ENCODE measurements at places on chromosomes 6 and 20.

DNA sequence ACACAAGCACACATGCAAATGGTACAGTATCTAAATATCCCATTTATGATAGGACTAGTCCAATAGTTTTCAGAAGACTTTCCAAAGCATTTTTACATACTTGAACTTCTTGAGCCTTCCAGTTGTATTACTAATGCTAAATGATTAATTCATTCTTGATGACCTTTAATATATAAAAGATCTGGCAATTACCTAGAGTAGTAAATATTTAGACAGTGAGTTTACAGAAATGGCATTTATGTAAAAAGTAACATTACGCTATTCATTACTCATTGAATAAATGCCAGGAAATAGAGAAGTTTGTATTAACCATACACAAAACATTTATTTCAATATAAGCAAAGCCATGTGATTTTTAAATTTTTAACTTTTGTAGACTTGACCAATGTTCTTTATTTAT lies 158.8 kb downstream of the DST start:
- DNase-seq, result no peak

- no peak for DNase-seq
These were observed 27.9 kb downstream of the CDC5L start for GRCh38 chr6:44415449-44415848.

DNA sequence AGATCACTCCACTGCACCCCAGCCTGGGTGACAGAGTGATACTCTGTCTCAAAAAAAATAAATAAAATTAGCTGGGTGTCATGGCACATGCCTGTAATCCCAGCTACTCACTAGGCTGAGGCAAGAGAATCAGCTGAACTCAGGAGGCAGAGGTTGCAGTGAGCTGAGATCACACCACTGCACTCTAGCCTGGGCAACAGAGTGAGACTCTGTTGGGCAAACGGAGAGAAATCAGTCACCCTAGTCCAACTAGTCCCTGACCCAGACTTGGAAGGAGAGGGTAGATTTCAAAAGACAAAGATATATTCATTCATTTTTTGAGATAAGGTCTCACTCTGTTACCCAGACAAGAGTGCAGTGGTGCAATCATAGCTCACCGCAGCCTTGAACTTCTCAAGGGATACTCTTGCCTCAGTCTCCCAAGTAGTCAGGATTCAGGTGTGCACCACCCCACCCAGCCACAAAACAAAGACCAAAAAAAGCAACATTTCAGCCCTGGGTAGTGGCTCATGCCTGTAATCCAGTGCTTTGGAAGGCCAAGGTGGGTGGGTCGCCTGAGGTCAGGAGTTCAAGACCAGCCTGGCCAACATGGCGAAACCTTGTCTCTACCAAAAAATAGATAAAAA lies 26.2 kb upstream of the NCOA3 start:
- DNase-seq, result no peak

DNA sequence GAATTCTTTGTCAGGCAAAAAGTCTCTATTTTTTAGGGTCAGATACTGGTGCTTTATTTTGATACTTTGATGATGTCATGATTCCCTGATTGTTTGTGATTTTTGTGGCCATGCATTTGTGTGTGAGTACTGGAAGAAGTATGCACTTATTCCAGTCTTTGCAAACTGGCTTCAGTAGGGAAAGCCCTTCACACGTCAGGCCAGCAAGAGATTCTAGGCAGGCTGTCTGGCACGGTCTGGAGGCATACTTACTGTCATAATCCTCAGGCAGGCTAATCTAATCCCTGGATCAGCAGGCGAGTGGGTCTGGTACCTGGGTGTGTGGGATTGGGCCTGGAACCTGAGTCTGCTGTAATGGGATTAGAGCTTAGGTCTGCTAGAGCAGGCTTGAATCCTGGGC lies 391.8 kb upstream of the MMS22L start:
- DNase-seq, result no peak

- no peak for DNase-seq
These were observed 222.7 kb downstream of the PHACTR1 start for GRCh38 chr6:12939314-12939713.

GRCh38 chr6:51960419-51960818 lies 127.0 kb downstream of the PKHD1 start:
- DNase-seq, result no peak

DNA sequence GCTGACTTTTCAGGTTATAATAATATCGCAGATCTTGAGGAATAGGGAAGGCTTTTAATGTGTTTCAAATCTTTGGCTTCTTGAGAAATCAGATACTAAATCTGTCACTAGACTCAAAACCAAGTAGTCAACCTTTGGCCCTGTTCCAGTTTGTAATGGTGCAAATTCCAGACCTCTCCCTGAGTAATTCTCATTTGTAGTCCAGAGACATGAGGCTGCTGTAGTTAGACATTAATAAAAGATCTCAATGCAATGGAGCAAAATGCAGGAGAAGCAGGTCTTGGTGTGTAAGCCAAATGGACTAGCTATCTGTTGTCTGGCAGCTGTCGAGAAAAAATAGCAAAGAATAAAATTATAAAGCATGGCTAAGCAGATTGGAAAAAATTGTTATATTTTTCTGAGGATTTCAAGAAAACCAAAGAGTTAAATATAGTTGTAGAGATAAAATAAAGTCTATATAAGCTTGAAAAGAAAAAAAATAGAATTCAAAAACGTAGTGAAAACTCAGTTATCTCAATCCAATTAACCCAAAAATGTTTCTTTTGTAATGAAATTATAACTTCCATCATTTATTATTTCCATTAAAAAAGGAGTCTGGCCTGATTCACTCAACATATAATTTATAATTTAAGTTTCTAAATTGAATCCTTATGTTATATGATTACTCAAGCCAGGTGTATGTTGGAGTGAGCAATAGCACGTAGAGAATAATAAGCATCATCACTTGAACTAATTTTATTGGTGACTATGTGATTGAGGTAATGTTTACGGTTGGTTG lies 161.5 kb upstream of the ADGRB3 start:
- no peak for DNase-seq

- no peak for DNase-seq
These were observed 72.0 kb upstream of the GCM1 start for GRCh38 chr6:53220605-53221004.

- no peak for DNase-seq
These were observed 160.9 kb upstream of the AFDN start for GRCh38 chr6:167665698-167666330.

- DNase-seq, result no peak
These were observed 27.5 kb downstream of the TOX2 start for GRCh38 chr20:43942201-43942590.

DNA sequence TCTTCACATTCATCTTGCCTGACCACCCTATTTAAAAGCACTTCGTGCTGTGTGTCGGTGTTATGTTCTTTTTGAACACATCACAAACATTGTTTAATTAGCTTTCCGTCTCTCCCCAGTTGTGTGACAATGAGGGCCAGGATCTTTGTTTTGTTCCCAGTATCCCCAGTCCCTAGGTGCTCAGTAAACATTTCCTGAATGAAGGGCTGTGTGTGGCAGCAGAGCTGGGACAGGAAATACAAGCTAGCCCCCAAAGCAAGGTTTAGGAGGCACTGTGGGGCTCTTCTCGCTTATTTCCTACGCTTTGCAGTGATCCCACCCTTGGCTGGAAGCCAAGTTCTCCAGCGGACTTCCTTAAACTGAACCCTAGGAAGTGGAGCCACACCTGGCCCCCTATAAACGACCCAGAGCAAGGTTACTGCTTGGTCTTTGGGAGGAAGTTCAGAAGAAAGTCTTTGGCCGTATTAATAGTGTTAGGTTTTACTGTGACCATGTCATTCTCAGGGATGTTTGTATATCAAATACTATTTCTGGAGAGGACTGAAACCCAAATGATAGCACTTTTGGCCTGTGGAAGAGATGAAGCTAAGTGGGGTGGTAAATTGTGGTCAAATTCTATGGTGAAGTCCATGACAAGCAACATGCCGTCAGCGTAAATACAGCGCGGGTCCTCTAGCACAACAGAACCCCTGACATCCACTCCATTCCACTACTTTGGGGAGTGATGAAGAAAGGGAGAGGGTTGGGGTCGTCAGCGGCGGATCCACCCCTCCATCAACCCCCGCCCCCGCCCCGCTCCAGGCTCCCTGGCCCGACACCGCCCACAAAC lies 570 bp upstream of the FANCE start:
- DNase-seq, result no peak

DNA sequence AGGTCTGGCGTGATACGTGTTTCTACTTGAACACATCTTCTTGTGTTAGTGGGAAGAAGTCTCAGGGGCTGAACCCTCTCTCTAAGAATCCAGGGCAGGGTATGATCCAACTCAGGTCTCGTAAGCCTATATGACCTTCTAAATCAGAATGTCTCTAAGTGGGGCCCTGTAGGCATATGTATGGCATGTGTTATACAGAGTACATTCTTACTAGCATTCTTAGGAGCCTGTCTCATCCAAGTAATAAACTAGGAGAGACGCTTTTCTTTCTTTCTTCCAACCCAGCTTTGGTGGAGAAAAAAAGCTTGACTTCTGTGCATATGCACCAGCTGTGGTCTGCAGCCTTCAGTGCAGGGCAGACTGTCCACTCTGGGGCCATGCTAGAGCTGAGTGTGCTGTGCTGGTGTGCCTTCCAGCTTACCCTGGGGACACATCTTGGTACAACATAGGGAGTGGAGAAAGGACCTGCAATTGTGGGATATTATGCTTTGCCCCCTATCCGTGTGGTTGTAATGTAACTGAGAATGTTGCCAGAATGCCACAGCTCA lies 47.3 kb downstream of the L3MBTL3 start:
- DNase-seq, result no peak

GRCh38 chr20:1302685-1303541 lies 26.0 kb downstream of the SDCBP2 start:
- no peak for DNase-seq

DNA sequence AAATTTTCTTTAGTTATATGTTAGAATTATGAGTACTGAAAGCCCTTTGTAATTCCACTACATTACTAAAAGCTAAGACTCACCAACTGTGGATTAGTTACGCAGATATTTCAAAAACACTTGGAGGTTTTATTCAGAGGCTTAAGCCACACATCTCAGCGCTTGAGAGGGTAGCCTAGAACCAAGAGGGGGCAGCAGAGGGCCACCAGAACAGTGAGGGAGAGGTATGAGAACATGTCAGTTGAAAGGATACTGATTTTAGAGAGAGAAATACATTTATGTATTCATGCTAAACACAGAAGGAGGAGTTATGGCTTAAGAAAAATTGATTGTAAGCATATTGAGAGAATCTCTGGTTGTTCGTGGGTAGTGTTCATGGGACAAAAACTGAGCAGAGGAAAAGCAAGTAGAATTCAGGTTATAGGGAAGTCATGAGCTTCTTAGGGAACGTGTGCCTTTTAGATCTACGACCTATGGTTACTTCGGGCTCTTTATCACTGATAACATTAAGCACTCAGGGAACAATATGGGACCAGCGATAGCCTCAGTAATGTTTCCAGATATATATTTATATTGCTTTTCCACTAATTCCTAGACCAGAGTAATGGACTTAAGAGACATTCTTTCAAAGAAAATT lies 20.4 kb upstream of the SERINC1 start:
- no peak for DNase-seq

DNA sequence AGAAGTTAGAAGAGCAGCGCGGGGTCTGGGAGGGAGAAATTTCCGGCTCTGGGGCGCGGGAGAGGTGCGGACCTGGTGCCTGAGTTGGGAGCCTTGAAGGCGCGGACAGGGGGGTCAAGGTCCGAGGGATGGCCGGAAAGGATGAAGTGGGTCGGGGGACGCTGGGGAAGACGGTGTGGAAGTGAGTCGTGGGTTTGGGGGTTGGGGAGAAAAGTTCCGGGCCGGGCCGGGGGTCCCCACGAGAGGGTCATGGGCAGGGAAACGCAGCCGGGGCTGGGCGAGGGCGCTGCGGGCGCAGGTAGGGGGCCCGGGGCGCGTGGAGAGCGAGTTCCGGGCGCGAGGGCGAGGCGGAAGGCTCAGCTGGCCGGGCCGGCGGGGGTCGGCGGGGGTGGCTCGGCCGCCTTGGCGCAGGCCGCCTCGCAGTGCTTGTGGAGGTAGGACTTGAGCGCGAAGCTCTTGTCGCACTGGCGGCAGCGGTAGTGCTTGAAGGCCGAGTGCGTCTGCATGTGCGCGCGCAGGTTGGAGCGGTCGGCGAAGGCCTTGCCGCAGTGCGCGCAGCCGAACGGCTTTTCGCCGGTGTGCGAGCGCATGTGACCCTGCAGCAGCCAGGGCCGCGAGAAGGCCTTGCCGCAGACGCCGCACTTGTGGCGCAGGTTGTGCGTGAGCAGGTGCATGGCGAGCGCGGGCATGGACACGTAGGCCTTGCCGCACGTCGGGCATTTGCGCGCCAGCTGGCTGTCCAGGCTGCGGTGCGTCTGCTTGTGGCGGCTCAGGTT lies 10.5 kb upstream of the SRXN1 start:
- DNase-seq, result no peak

DNA sequence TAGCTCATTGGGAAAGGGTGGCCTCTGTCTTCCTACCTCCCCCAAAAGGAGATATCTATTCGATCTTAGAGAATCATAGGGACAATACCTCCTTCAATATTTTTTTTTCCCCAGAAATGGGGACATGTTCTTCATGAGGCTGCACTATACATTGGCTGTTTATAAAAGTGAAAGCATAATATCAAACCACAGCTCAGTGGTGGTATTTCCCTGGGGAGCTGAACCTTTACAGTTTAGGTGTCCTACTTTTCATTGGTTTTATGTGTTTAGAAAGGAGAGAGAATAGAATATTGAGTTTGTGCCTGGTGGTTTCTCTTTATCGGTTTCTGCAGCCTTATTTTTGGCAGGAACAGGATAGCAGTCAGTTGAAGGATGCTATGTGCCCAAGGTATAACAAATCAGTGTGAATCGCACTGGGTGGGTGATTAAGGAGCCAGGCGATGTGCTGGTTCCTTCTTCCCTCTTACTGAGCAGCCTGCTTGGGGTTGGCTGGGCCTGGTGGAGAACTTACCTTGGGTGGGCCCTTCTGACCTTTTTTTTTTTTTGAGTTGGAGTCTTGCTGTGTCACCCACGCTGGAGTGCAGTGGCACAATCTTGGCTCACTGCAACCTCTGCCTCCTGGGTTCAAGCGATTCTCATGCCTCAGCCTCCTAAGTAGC lies 25.2 kb downstream of the UST start:
- no peak for DNase-seq

- DNase-seq, result no peak
These were observed 262.9 kb downstream of the TAF4 start for GRCh38 chr20:61802721-61803311.

- DNase-seq, result no peak
These were observed 70.5 kb upstream of the DUSP22 start for GRCh38 chr6:221531-222349.

All from cortex of kidney (tissue), 1 donor.